ENCODE measurements at places on chromosomes 7 and 10. TPM values are rescaled to one million over a fixed set of nuclear protein-coding genes. Genes with fewer than 3 reads are reported as not detected.

The MACC1 gene
- polyA plus RNA-seq, result 0.02 TPM

DNA sequence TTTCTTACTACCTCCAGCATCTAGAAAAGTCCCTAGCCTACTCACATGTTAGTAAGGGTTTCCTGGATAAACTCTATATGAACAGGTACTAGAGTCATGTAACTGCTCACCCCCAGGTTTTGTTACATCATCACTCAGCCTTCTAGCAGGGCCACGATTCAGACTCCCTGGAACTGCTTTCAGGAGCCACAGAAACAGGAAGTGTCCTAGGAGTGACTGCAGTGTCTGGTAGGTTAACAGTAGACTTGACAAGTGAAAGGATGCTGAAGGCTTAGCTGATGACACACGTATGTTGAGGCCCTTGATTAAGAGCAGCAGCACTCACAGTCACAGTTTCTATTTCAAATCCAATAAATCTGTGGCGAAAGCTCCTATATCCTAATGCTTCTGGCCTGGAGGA, 101.2 kb downstream of the DNMBP start:
- no peak overlapping the region for H3K4me3 ChIP-seq
- H3K27me3 ChIP-seq, result no peaks in the 10 kb centered on the region
- H3K4me1 ChIP-seq, result no peaks in the 10 kb centered on the region
- DNase-seq, result no peak
- peaks cover 9% of the 10 kb centered on the region for H3K36me3 ChIP-seq

The GRID1 gene
- not detected for polyA plus RNA-seq

GRCh38 chr10:16756561-16757221, 60.5 kb downstream of the RSU1 start:
- no peaks in the 10 kb centered on the region for H3K27me3 ChIP-seq
- peaks cover 3% of the 10 kb centered on the region for H3K36me3 ChIP-seq
- DNase-seq, result no peak
- no peak overlapping the region for H3K4me3 ChIP-seq
- H3K27ac ChIP-seq, result no peak overlapping the region

The METTL27 gene
- polyA plus RNA-seq, result 1.6 TPM

Data from liver (tissue), 10 donors.